Karpas-422 (cell line): ENCODE measurements at places on chromosomes 2 and 18.
A peak's percentile ranks its signal among the peaks of the same experiment; 100 is the strongest.

GRCh38 chr2:177767768-177768167 is 304.8 kb downstream of the PDE11A start:
- H3K27me3 ChIP-seq: no peaks in the 10 kb centered on the region
- no peak overlapping the region for H3K27ac ChIP-seq
- H3K4me3 ChIP-seq: no peak overlapping the region
- DNase-seq: no peak
- no peaks in the 10 kb centered on the region for H3K36me3 ChIP-seq
- no peaks in the 10 kb centered on the region for H3K4me1 ChIP-seq

DNA sequence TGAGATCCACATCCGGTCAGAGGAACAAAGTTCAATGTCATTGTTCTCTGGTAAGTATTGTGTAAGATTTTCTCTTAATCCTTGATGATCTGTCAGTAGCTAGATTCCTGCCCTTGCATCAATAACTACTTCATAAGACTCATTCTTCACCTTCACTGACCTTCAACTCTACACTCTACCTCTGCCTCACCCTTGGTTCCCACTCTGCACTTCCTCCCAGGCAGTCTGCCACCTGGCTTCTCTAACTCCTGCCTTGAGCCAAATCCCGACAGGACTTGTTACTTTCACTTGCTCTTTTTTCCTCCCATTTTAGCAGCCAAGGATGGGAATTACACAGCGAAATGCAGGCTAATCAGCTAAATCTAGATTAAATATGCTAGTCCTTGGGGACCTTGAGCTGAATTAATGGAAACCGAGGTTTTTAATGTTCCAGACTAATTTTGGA is 190.7 kb downstream of the DLGAP1 start:
- H3K4me1 ChIP-seq: no peaks in the 10 kb centered on the region
- no peak for DNase-seq
- no peaks in the 10 kb centered on the region for H3K36me3 ChIP-seq
- no peak overlapping the region for H3K27ac ChIP-seq
- H3K27me3 ChIP-seq: no peaks in the 10 kb centered on the region
- no peak overlapping the region for H3K4me3 ChIP-seq

GRCh38 chr2:149400997-149401396 is 70.6 kb downstream of the LYPD6 start:
- DNase-seq: no peak
- H3K4me1 ChIP-seq: no peaks in the 10 kb centered on the region
- no peaks in the 10 kb centered on the region for H3K36me3 ChIP-seq
- no peaks in the 10 kb centered on the region for H3K27me3 ChIP-seq
- no peak overlapping the region for H3K27ac ChIP-seq

DNA sequence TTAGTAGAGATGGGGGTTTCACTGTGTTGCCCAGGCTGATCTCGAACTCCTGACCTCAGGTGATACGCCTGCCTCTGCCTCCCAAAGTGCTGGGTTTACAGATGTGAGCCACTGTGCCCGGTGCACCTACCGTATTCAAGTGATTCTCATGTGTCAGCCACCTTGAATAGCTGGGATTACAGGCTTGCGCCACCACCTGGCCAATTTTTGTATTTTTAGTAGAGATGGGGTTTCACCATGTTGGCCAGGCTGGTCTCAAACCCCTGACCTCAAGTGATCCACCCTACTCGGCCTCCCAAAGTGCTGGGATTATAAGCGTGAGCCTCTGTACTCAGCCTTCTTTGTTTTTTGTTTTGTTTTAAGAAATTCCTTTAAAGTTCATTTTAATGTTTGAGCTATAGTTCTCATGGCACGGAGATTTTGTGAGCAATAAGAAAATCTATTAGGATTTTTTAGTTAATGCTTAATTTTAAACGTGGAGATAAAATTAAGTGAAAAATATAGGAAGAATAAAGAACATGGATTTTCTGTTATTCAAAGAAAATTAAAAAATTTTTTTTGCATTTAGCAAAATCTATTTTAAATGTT is 242.6 kb downstream of the PHLPP1 start:
- H3K36me3 ChIP-seq: no peaks in the 10 kb centered on the region
- peak; percentile 75 for DNase-seq
- H3K27me3 ChIP-seq: no peaks in the 10 kb centered on the region
- no peak overlapping the region for H3K27ac ChIP-seq

DNA sequence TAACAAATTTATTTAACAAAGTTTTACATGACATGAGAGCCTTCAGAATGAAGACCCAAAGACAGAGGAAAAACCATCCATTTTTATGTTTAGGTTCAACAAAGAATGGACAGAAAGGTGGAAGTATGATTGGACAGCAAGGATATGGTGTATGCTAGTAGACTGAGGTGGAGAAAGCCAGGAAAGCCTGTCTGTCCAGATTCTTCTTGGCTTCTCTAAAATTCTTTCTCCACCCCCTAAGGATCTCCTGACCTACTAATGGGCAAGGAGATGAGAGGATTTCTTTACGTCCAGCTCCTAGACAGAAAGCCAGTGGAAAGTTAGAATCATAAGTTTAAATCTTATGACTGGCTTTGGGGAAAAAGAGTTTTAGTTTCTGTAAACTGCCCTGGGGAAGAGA is 3.0 kb downstream of the ATIC start:
- H3K4me3 ChIP-seq: no peak overlapping the region
- H3K36me3 ChIP-seq: peaks cover 55% of the 10 kb centered on the region
- H3K27me3 ChIP-seq: no peaks in the 10 kb centered on the region
- no peak for DNase-seq

DNA sequence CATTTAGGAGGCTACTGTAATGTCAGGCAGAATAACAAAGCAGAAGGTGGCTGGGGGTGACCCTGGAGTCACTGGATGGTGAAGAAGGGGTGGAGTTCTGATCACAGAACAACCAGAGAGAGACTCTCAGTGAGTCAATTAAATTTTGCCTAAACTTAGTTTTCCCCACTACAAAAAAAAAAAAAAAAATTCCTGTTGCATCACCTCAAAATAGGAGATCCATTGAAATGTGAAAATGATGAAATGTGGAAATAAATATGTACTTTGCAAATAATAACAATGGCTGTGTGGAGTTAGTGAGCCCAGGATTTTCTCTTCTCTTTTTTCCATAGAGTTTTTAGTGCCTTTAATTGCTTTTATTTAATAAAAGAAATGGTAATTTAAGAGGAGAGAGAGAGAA is 165.5 kb downstream of the GFPT1 start:
- no peaks in the 10 kb centered on the region for H3K4me1 ChIP-seq
- DNase-seq: no peak
- no peak overlapping the region for H3K27ac ChIP-seq
- no peaks in the 10 kb centered on the region for H3K27me3 ChIP-seq
- H3K36me3 ChIP-seq: no peaks in the 10 kb centered on the region

- no peaks in the 10 kb centered on the region for H3K27me3 ChIP-seq
- no peaks in the 10 kb centered on the region for H3K4me1 ChIP-seq
- no peaks in the 10 kb centered on the region for H3K36me3 ChIP-seq
- no peak overlapping the region for H3K4me3 ChIP-seq
- H3K27ac ChIP-seq: no peak overlapping the region
- no peak for DNase-seq
Measured at GRCh38 chr18:70659036-70659925, 370.4 kb downstream of the SOCS6 start.

DNA sequence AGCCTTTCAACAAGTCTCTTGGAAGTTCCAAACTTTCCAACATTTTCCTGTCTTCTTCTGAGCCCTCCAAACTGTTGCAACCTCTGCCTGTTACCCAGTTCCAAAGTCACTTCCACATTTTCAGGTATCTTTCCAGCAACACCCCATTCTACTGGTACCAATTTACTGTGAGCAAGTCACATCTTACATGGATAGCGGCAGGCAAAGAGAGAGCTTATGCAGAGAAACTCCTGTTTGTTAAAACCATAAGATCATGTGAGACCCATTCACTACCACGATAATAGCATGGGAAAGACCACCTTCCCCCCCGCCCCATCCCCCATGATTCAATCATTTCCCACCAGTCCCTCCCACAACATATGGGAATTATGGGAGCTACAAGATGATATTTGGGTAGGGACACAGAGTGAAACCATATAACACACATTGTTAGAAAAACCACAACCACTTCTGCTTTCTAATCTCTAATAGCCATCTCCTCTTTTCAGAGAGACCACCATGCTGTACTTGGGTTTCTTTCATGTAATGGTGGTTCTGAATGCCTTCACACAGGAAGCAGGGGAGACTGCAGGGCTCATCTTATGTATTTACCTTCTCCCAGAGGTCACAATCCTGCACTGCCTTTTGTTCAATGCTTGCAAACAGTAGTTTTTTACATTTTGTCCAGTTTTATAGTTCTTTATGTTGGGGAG is 46.0 kb upstream of the CALCRL start:
- H3K27ac ChIP-seq: no peak overlapping the region
- H3K36me3 ChIP-seq: no peaks in the 10 kb centered on the region
- no peaks in the 10 kb centered on the region for H3K27me3 ChIP-seq
- no peaks in the 10 kb centered on the region for H3K4me1 ChIP-seq
- DNase-seq: no peak

GRCh38 chr18:46555724-46556123 is 101.3 kb downstream of the LOXHD1 start:
- H3K27ac ChIP-seq: no peak overlapping the region
- peak; percentile 74 for DNase-seq

- no peaks in the 10 kb centered on the region for H3K27me3 ChIP-seq
- DNase-seq: no peak
- no peaks in the 10 kb centered on the region for H3K4me1 ChIP-seq
- no peak overlapping the region for H3K4me3 ChIP-seq
Measured at GRCh38 chr2:102238039-102238756, 51.4 kb downstream of the IL1RL2 start.

GRCh38 chr2:110886826-110887573 is 154.6 kb downstream of the ACOXL start:
- DNase-seq: no peak
- H3K27ac ChIP-seq: no peak overlapping the region
- H3K27me3 ChIP-seq: no peaks in the 10 kb centered on the region
- no peaks in the 10 kb centered on the region for H3K36me3 ChIP-seq
- H3K4me3 ChIP-seq: no peak overlapping the region

GRCh38 chr2:62611854-62612253 is 93.7 kb upstream of the EHBP1 start:
- no peak overlapping the region for H3K4me3 ChIP-seq
- no peaks in the 10 kb centered on the region for H3K36me3 ChIP-seq
- DNase-seq: no peak
- H3K27me3 ChIP-seq: peaks cover 5% of the 10 kb centered on the region; the same call in 1 of the 2 replicates

- peaks cover 20% of the 10 kb centered on the region for H3K4me1 ChIP-seq
- no peaks in the 10 kb centered on the region for H3K27me3 ChIP-seq
- no peak overlapping the region for H3K27ac ChIP-seq
- peak overlapping the region; percentile 80 for H3K4me3 ChIP-seq
Measured at GRCh38 chr2:25672494-25673299, 680 bp downstream of the DTNB start.

GRCh38 chr2:215979620-215980019 is 33.7 kb downstream of the MREG start:
- no peak overlapping the region for H3K4me3 ChIP-seq
- no peak for DNase-seq
- no peaks in the 10 kb centered on the region for H3K4me1 ChIP-seq
- H3K27ac ChIP-seq: no peak overlapping the region
- no peaks in the 10 kb centered on the region for H3K27me3 ChIP-seq

- no peak overlapping the region for H3K27ac ChIP-seq
- no peaks in the 10 kb centered on the region for H3K4me1 ChIP-seq
- no peaks in the 10 kb centered on the region for H3K36me3 ChIP-seq
- no peak overlapping the region for H3K4me3 ChIP-seq
- no peaks in the 10 kb centered on the region for H3K27me3 ChIP-seq
- no peak for DNase-seq
Measured at GRCh38 chr18:39019989-39020388, 1454.4 kb upstream of the CELF4 start.

DNA sequence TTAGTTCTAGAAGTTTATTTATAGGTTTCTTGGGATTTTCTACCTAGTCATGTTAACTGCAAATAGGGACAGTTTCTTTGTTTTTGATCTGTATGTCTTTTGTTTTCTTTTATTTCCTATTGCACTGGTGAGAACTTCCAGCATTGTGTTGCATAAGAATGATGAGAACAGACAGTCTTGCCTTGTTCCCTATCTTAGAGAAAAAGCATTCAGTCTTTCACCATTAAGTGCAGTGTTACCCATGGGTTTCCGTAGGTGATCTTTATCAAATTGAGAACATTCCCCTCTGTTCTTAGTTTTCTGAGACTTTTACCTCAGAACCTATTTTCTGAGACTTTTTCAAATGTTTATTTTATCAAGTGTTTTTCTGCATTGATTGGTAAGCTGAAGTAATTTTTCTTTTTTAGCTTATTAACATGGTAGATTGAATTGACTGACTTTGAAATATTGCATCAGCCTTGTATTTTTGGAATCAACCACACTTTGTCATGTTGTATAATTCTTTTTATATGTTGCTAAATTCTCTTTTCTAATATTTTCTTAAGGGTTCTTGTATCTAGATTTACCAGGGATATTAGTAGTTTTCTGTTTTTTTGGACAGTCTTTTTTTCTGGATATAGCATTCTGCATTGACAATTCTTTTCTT is 17.2 kb downstream of the MFSD6 start:
- peaks cover 18% of the 10 kb centered on the region for H3K4me1 ChIP-seq
- H3K4me3 ChIP-seq: no peak overlapping the region
- peak overlapping the region; percentile 21; the same call in 1 of the 2 replicates for H3K27ac ChIP-seq
- H3K27me3 ChIP-seq: no peaks in the 10 kb centered on the region

GRCh38 chr2:226664140-226664539 is 135.5 kb downstream of the IRS1 start:
- no peaks in the 10 kb centered on the region for H3K27me3 ChIP-seq
- H3K4me1 ChIP-seq: no peaks in the 10 kb centered on the region
- no peak overlapping the region for H3K4me3 ChIP-seq
- no peak overlapping the region for H3K27ac ChIP-seq

- no peak overlapping the region for H3K27ac ChIP-seq
- H3K4me1 ChIP-seq: no peaks in the 10 kb centered on the region
- H3K27me3 ChIP-seq: no peaks in the 10 kb centered on the region
- H3K36me3 ChIP-seq: no peaks in the 10 kb centered on the region
- no peak for DNase-seq
- no peak overlapping the region for H3K4me3 ChIP-seq
Measured at GRCh38 chr18:50638884-50639420, 79.1 kb downstream of the MAPK4 start.

GRCh38 chr18:22088996-22089640 is 80.3 kb upstream of the GATA6 start:
- no peak for DNase-seq
- H3K4me3 ChIP-seq: no peak overlapping the region
- H3K27me3 ChIP-seq: no peaks in the 10 kb centered on the region

DNA sequence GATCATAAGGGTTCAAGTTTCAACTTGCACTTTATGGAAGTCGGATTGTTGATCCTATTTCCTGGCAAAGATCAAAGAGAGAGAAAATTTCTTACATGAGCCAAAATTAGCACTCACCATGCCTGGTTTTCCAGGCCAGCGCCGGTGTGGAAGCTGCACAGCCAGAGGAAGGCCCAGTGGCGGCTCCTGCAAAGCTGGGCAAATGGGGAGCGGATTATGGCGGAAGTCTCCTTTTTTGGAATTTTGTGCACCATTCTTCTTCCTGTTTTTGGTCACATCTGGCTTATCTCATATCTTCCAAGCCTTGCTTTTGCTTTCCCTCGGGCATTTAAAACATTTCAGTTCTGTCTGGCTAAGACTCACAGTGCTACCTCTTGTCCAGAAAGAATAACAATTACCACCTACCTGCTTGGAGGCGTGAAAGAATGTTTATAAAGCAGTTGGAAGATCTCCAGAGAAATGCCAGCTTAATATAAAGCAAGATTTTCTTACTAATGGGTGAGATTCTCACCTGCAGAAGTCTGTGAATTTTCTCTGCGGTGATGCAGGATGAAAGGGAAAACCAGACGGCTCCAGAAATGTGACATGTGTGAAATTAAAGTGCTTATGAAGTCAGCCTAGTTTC is 94.3 kb downstream of the ASAP2 start:
- no peaks in the 10 kb centered on the region for H3K36me3 ChIP-seq
- no peak overlapping the region for H3K27ac ChIP-seq
- H3K27me3 ChIP-seq: no peaks in the 10 kb centered on the region
- no peak overlapping the region for H3K4me3 ChIP-seq
- no peaks in the 10 kb centered on the region for H3K4me1 ChIP-seq
- no peak for DNase-seq
